Hypothalamus (tissue), 51 donors: ENCODE measurements at places on chromosomes 3 and 15.
A peak's percentile ranks its signal among the peaks of the same experiment; 100 is the strongest.

- DNase-seq: no peak
These were observed 50.9 kb downstream of the TMEM44 start for GRCh38 chr3:194582196-194582905.

- no peak for DNase-seq
These were observed 20.7 kb downstream of the MAP1A start for GRCh38 chr15:43538091-43538490.

DNA sequence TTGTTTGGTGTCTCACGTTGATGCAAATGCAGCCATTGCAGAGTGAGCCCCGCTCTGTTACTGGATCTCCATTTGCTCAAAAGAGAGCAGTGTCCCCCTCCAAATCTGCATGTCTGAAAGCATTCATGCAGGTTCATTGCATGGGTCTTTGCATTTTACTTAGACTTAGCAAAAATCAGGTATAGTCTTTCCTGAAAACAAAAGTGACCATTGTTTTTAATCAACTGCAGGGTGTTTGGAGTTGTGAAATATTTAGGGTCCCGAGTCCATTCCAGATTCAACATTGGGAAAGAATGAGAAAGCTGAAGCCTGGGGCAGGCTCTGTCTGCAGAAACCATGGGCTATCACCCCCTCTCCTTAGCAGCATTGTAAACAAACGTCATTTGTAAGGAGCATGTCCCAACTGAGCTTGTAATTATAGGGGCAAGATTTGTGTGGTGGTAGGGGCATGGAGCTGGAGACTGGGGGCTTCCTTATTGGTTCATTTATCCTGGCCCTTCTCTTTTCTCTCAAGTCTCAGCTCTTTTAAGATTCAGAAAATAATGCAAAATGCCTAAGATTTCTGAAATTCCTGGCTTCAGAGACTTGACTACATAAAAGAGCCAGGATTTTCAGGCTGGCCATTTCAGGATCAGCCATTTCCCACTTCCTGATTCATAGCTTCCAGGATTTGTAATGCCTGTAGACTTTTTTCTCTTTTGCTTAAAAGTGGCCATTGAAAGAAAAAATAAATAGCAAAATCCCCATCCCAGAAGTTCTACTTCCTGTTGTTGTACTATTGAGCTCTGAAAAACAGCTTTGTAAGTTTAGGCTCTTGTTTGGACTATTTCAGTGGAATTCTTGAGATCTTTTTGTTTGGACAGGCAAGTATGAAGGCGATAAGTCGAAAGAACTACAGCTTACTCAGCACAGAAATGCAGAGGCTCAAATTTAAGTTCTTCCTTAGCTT, 23.0 kb downstream of the IGF1R start:
- DNase-seq: no peak

GRCh38 chr3:113234688-113235260, 23.4 kb downstream of the BOC start:
- DNase-seq: no peak

DNA sequence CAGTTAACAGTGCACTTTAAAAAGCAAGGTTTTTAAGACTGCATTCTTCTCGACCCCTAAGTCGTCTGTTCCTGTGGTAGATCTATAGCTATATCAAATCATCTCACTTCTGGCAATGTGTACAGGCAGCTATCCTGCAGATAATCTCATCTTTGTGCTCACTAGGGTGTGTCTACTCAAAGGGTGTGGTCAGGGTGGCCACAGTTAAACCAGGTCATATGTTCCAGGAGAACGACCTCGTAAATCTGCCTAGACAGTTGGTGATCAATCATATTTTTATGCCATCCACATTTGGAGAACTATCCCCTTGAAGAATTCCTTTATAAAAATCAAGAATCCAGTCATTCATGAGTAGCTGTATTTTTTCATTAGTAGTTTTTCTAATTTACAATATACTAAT, 3.0 kb downstream of the VEPH1 start:
- DNase-seq: no peak

DNA sequence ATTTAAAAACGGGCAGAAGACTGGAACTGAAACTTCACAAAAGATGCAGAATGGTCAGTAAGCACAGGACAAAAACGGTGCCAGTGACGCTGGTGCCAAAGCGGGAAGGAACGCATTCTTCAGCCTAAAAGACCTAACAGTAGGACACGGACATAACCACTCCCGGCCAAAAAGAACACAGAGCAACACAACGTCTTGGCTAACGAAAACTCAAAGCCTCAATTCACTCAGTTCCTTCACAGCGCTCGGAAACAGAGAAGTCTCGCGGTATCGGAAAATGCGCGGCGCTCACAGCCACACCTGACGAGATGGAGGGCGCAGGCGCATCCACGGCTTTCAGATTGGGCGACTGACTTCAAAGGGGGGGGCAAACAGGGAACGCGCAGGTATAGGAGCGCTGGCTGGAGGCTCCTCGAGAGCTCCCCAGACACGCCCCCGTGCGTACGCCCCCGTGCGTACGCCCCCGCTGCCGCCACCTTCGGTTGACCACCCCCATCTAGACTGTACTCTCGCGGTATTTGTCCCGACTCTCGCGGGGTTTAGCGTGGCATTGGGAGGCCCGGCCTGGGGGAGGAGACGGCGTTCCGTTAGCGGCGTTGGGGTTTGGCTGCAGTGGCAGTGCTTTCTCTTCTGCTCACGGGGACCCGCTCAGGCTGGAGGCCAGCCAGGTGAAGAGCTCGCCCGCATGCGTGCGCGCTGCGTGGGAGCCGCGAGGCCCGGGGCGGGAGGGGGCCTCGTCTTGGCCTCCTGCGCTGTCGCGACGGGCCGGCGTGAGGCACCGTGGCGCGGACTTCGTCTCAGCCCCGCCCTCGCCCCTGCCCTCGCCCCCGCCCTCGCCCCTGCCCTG, at the start of gene NKTR:
TSS of gene NKTR (plus strand) at position 576 of the 847 bp plus-strand sequence. CDS start 321 bp downstream, outside the sequence.
- DNase-seq: peak; percentile 76
